ENCODE measurements at places on chromosomes 7 and 10.

DNA sequence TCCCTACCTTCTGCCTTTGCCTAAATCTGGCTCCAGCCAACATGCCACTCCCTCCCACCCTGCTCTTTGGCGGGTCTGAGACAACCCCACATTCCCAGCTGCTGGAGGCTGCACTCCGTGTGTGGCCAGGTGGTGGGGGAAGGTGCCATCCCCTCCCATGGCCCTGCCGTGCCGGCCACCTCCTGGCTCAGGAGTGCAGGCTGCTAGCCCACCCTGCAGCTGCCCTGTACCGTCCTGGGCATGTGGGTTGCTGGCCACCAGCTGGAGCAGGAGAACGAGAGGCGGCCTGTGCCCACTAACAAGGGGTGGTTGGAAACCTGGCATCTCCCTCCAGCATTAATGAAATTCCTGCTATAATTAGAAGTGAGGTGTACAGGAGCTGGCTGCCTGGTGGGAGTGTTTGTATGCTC is 97.6 kb downstream of the ZMIZ1 start:
- DNase-seq: no peak

GRCh38 chr7:12360948-12361347 is 42.7 kb downstream of the VWDE start:
- no peak for DNase-seq

DNA sequence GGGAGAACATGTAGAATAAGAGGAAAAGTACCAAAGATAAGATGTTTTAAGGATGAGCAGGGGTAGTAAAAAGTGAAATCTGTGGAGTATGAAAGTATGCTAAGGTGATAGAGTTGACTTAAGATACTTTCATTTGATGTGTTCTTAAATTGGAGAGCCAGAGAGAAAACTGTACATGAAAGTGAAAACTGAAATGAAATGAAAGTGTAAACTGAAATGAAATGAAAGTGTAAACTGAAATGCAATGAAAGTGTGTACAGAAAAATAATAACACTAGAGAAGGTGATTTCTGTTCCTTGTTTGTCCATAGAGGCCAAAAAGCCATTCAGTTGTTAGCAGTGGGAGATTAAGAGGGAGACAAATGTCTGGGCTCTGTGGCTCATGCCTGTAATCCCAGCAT is 17.5 kb downstream of the AHR start:
- DNase-seq: no peak

- no peak for DNase-seq
These were observed 58.9 kb downstream of the TMEM270 start for GRCh38 chr7:73919694-73920375.

DNA sequence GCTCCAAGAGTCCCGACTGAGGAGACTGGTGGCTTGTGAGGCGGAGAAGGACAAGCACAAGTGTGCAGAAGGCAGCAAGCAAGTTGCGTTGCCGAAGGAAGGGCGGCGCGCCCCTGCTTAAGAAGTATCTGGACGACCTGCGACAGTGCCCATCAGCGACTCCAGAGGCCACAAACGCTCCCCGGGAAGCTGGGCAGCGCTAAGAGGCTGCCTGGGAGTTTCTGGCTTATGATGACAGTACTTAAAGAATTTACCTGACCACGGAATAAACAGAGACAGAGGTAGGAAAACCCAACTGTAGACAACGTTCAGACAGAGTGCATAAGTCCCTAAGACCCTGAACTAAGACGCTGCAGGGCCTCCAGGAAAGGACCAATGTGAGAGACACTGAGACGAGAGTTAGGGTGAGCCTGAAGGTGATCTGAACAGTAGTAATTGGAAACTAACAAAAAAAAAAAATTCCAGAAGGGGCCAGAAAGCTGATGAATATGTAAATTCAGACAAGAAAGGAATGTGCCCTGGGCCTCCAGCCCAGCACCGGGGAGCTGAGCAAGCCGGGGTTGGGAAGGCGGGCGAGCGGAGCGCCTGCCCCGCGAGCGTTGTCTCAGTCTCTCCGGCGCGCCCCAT is 1.0 kb downstream of the OSBPL3 start:
- no peak for DNase-seq

DNA sequence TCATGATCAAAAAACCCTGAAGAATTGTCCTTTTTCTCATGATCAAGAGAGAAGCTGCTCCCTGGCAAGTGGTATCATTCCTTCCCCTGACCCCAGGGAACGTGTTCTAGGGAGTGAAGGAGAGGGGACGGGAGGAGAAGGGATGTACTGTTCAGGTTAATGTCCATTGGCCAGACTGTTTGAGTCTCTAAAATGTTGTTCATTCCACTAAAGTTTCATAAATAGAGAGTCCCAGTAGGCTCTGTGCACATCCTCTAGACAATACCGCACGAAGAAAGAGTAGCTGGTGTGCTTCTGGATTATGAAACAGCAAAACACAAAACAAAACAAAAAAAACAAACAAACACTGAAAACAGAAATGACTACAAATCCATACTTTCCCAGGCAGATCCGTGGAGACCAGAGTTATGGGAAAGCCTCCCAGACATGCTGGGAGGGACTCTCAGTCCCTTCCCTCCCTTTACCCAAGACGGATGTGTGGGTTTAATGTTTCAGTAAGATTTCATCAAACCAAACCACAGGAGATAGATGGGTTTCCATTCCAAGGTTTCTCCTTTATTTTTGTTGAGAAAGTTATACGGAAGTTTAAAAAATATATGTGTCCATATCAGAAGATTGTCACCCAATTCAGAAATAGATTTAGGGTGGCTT is 66.5 kb upstream of the TNS3 start:
- no peak for DNase-seq

DNA sequence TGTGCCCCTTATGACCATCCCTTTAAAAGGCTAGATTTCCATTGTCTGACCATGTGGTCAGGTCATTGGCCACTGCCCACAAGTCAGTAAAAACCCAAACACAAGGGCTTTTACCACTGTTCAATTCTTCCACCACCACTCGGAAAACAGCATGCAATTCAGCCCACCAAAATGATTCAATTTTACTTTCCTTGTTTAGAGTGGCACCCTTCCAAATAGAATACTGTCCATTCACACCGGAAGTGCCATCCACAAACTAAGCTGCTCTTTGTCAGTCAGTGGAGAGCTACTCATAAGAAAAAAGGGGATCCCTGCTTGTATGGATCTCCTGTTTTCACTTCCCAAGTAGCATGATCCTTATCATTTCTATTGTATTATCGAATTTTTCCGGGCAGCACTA is 350.7 kb upstream of the MBL2 start:
- DNase-seq: no peak

GRCh38 chr7:88395715-88396114 is 89.0 kb upstream of the STEAP4 start:
- no peak for DNase-seq

DNA sequence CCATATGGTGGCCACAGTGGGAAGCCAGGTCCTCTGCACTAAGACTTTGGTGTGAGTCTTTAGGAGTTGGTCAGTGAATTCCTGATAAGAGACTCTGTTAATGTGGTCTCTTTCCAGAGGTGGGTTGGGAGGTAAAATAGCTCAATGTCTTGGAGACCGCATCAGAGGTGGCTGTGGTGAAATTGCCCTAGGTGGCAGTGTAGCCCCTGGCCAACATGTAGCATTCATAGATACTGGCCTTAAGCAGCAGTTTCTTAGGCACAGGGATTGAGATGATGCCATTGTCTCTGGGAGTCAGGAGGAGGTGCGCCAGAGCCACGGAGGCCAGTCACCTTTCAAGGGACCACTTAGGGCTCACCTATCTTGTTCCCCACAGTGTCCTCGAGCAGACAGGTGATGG is 202.8 kb downstream of the CREB5 start:
- peak; percentile 42 for DNase-seq

DNA sequence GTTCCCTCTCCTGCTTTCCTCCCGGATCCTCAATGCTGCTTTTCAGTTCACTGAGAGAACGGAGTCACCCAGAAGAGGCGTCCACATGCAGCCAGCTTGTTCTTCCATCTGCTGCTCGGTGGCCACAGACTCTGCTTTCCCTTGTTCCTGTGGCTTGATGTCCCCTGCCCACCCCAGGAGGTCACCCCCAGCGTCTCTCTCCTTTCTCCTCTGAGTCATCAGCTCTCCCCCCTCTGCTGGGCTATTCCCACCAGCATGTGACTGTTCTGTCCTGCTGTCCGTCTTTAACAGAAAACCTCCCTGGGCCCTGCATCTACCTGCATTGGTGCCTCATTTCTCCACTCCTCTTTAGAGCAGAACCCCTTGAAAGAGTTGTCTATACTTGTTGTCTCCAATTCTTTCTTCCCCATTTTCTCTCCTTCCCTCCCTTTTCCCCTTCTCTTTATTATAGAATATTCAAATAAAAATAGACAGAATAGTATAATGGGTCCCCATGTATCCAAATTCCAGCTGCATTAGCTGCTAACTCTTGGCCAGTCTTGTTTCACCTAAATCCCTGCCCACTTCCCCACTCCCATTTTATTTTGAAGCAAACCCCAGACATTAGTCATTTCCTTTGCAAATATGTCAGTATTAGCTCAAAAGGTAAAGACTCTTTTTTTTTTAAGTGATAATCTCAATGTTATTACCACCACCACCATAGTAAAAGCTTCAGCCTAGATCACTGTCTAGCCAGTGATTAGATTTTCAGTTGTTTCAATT is 4.1 kb downstream of the ZNF282 start:
- peak; percentile 40 for DNase-seq

DNA sequence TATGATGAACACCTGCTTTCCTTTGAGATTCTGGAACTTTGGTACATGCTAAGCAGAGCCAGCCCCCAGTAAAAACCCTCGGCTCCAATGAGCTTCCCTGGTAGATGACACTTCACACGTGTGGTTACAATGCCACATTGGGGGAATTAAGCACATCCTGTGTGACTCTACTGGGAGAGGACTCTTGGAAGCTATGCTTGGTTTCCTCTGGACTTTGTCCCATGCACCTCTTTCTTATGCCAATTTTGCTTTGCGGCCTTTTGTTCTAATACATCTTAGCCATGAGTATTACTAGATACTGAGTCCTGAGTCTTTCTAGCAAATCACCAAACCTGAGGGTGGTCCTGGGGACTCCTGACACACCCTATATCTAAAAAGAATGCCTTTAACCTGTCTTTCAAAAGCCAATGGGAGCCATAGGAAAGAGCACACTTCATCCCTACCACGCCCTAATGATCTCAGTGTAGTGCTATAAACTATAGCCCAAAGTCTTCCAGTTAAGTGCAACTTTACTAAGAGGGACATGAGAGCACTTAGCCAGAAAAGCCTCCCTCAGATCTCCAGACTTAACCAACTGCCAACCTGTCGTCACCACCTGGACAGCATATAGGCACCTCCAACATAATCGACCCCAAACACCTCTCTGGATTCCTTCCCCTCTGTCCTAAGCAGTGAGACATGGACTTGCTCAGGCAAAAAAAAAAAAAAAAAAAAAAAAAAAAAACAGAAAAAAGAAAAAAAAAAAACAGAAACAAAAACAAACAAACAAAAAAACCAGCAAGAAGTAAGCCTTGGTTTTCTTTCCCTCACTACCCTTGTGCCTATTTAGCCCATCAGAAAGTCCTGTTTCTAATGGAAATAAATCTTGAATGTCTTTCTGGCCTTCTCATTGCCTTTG is 37.4 kb downstream of the CCDC6 start:
- no peak for DNase-seq

DNA sequence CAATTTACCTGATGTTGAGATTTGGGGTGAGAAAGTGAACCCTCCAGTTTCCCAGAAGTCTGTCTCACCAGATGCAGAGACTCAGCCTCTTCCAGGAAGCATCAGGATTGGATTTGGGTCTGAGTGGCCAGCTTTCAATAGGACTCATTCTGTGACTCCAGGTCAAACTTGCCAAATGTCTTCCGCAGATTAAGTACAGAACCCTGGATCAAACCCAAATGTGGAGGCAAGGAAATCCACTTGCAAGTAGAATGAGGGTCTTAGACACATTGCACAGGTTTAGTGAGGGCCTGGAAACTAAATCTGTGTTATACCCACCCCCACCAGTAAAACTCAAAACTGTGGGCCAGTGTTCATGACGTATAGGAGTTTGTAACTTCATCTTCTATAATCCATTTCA is 372.2 kb upstream of the MGMT start:
- no peak for DNase-seq

GRCh38 chr10:50464004-50464409 is 159.7 kb downstream of the SGMS1 start:
- DNase-seq: no peak

All from endothelial cell of umbilical vein (primary cell).